HT-29 (cell line): ENCODE measurements at places on chromosomes 2 and 18. TPM values are rescaled to one million over a fixed set of nuclear protein-coding genes. Genes with fewer than 3 reads are reported as not detected.

- DNase-seq, result no peak
Measured at GRCh38 chr2:66110608-66111007, 324.3 kb upstream of the MEIS1 start.

DNA sequence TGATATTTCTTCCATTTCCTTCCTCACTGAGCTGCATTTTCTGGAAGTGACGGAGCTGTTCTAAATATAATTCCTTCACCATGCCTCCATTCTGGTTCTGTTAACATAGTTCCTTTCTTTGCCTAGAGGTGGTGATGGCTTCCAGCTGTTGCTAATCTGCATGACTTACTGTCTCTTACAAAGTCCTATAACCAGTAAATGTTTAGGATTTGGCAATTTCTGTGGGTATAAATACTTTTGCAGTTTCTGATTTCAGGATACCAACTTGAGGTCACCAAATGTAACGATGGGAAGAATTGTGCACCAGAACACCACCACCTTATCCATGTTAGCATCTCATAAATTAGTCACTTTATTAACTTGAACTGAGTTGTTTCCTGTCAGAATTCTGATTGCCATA lies 101.7 kb upstream of the FN1 start:
- DNase-seq, result peak; percentile 19

DNA sequence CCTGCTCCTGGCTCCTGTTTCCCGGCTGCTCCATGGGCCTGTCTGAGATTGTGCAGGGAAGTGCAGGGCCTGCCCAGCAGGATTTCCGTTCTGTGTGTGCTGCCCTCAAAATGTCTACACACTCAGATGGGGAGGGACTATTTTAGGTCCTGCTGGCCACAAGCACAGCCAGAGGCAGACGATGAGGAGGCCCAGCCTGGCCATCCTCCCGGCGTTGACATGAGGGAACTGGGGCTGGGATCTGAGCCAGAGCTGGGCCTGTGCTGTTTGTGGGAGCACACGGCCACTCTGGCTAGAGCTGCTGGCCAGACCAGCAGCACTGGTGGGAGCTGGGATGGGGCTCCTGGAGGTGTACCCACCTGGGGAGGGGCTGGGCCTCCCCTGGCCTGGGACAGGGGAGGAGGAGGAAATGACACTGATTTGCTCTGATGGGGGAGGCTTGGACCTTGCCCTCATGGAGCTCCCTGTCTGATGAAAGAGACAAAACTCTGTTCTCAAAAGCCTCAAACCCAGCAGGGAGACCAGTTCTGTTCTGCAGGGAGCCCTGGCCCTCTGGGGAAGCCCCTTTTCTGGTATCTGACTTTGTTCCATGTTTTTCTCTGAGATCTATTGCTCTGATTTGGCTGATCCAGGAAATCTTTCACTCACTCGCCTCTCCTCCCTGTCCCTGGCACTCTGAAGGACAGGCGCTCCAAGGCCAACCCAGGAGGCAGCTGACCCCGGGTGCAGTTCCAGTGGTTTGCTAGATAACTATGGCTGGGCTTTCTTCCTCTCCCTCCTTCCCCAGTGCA lies 161.8 kb downstream of the DYSF start:
- DNase-seq, result no peak

- no peak for DNase-seq
Measured at GRCh38 chr2:126862730-126863129, 36.0 kb upstream of the TEX51 start.

DNA sequence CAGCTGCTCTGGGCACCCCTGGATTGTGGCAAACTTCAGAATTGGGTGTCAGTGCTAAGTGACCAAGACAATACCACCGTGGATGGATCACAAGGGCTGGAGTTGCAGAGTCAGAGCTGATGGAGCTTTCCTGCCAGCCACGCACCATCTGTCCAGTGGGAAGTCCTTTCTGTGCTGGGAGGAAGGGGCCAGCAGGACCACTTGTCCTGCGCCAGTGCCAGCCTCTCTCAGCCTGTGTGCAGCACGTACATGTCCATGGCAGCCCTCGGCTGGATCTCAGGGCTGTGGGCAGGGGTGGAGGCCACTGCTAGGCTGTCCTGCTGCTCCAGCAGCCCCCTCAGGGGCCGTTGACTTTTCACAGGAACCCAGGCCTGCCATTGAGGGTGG lies 33.3 kb downstream of the RAB31 start:
- no peak for DNase-seq

DNA sequence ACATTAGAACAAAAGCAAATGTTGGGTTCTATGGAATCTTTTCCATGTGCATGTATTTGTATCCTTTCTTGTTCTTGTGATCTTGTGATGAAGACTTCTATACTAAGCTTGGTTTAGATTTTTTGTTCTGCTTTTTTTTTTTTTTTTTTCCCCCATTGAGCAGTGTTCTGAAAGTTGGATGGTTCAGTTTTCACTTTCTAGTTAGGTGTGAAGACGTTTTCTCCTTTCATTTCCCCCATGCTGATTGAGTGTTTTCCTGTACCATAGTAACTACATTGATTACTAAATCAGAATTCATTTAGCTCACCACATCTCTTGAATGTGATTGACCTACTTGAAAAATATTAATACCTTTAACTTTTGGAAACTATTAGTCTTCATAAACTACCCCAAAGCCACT lies 34.1 kb downstream of the NOP58 start:
- no peak for DNase-seq

- no peak for DNase-seq
Measured at GRCh38 chr2:226079671-226080181, 680.2 kb downstream of the NYAP2 start.

GRCh38 chr2:174059884-174060244 lies 94.7 kb upstream of the SP3 start:
- DNase-seq, result no peak

ST6GAL2 gene
- total RNA-seq, result not detected in 2 replicates

SCG2 gene
- total RNA-seq, result not detected in 2 replicates

ANKRD30B gene
- total RNA-seq, result 0.03 and 0.33 TPM in 2 replicates

RNPEPL1 gene
- 57.9 and 74.9 TPM in 2 replicates for total RNA-seq

VAPA gene
- 299 and 320 TPM in 2 replicates for total RNA-seq

RAX gene
- total RNA-seq, result not detected in 2 replicates

RAB31 gene
- 1.7 and 1.9 TPM in 2 replicates for total RNA-seq

AQP12B gene
- not detected in 2 replicates for total RNA-seq

POTEC gene
- total RNA-seq, result 0.34 TPM in 1 of 2 replicates, not detected in the other

BARD1 gene
- total RNA-seq, result 16.3 and 17.9 TPM in 2 replicates

DNAH6 gene
- 0.03 and 0.05 TPM in 2 replicates for total RNA-seq

PROM2 gene
- 72.2 and 75.5 TPM in 2 replicates for total RNA-seq
